SJSA1 (cell line): ENCODE measurements at places on chromosomes 7 and 10. TPM values are rescaled to one million over a fixed set of nuclear protein-coding genes. Genes with fewer than 3 reads are reported as not detected.

GRCh38 chr10:77164616-77165311 lies 472.8 kb downstream of the KCNMA1 start:
- no peak for DNase-seq

- no peak for DNase-seq
Measured at GRCh38 chr10:74912682-74913081, 86.3 kb downstream of the KAT6B start.

GRCh38 chr10:131829156-131829930 lies 71.5 kb upstream of the PPP2R2D start:
- no peak for DNase-seq

- DNase-seq, result no peak
Measured at GRCh38 chr7:72337390-72338167, 74.6 kb downstream of the CALN1 start.

DNA sequence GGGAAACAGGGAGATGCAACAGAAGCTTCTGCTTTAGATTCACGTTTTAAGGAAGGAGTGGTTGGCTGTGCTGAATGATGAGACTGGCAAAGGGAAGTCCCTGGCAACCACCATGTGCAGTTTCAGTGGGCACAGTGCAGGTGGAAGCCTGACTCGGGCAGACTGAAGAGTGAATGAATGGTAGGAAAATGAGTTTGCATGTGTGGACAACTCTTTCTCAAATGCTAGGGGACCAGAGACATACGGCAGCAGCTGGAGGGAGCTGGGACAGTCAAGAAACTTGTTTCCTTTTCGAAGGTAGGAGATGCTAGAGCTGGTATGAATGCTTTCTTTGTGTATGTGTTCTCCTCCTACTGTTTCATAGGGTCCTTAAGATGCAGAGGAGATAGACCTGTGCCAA lies 29.0 kb downstream of the PODXL start:
- no peak for DNase-seq

- no peak for DNase-seq
Measured at GRCh38 chr10:124374535-124375352, 44.0 kb downstream of the OAT start.

GRCh38 chr10:131635564-131636015 lies 265.2 kb upstream of the PPP2R2D start:
- DNase-seq, result no peak

- no peak for DNase-seq
Measured at GRCh38 chr10:21518149-21518640, 7.3 kb downstream of the SKIDA1 start.

DNA sequence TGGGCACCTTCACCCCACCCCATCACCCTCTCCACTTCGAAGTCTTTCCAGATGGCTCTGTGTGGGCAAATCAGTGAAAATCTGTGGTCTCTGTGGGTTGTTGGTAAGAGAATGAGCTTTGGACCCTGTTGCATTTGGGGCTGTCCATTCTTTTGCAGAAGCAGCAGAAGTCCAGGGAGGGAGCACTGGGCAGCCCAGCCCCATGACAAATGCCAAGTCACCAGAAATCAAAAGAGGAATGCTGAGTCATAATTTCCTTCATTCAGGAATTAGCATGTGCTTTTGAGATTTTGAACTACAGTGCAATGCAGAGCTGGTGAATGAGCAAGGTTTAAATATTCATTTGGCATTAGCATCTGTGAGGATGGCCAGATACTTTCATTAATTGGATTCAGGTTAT lies 556.2 kb downstream of the LRMDA start:
- no peak for DNase-seq

GRCh38 chr10:104680467-104681401 lies 39.6 kb downstream of the SORCS3 start:
- DNase-seq, result no peak

DNA sequence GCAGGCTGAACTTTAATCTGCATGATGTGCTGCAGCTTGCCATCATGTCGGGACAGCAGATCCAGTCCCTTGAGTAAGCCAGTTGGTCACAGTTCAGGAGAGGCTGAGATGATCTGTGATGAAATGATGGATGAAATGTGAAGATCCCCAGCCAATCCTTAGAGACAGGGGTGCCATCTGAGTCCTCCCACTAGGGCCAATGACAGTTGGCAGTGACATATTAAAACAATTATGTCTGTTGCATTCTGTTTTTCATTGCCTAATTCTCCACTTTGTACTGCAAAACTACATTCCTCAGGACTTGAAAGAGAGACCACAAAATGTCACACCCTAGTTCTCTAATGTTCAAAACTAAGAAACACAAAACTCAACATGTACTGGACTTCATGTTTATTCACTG lies 66.3 kb upstream of the CAV2 start:
- no peak for DNase-seq

Gene COL28A1
- total RNA-seq, result not detected in 2 replicates

Gene TUBB8
- total RNA-seq, result 0.28 and 0.68 TPM in 2 replicates

Gene BAMBI
- total RNA-seq, result 61.0 and 76.9 TPM in 2 replicates

Gene CDNF
- 0.29 and 0.38 TPM in 2 replicates for total RNA-seq

Gene SRRM3
- 0.24 TPM in 1 of 2 replicates, not detected in the other for total RNA-seq

Gene CUZD1
- 2.0 and 3.5 TPM in 2 replicates for total RNA-seq

Gene SNX10
- total RNA-seq, result 0.29 and 1.1 TPM in 2 replicates

Gene SFR1
- 11.0 and 15.1 TPM in 2 replicates for total RNA-seq

Gene AOAH
- 0.61 TPM in 1 of 2 replicates, not detected in the other for total RNA-seq

Gene TMEM139
- total RNA-seq, result not detected in 2 replicates
